ENCODE measurements at places on chromosomes 5 and 9. TPM values are rescaled to one million over a fixed set of nuclear protein-coding genes. Genes with fewer than 3 reads are reported as not detected.

Gene FBP1
- total RNA-seq = 527 TPM

Gene ACTBL2
- total RNA-seq = not detected

Gene OR1J2
- not detected for total RNA-seq

Gene ANKRD18A
- 4.3 TPM for total RNA-seq

Gene MSANTD3
- total RNA-seq = 20.2 TPM

Gene C5orf52
- not detected for total RNA-seq

Gene LCN2
- total RNA-seq = 83.4 TPM

Gene CRB2
- total RNA-seq = not detected

DNA sequence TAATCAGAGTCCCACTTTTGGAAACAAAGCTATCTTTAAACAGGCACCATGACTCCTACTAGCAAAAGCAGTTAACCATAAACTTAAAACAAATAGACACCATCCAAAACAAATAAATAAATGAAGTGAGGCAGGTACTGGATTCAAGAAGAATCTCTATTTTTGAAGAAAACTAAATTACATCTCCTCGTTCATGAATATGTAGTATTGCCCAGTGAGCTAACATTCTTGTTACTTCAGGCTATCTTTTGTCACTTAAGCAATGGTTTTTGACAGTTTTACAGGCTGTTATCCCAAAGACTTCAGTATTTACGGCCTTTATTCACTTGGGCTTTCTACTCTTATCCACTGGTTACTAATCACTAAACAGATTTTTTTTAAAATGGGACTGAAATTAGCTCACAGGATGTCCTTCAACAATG is 242.5 kb downstream of the MLLT3 start:
- no peaks in the 10 kb centered on the region for H3K36me3 ChIP-seq
- H3K27me3 ChIP-seq = no peaks in the 10 kb centered on the region
- no peak overlapping the region for H3K27ac ChIP-seq
- no peak overlapping the region for H3K4me3 ChIP-seq

DNA sequence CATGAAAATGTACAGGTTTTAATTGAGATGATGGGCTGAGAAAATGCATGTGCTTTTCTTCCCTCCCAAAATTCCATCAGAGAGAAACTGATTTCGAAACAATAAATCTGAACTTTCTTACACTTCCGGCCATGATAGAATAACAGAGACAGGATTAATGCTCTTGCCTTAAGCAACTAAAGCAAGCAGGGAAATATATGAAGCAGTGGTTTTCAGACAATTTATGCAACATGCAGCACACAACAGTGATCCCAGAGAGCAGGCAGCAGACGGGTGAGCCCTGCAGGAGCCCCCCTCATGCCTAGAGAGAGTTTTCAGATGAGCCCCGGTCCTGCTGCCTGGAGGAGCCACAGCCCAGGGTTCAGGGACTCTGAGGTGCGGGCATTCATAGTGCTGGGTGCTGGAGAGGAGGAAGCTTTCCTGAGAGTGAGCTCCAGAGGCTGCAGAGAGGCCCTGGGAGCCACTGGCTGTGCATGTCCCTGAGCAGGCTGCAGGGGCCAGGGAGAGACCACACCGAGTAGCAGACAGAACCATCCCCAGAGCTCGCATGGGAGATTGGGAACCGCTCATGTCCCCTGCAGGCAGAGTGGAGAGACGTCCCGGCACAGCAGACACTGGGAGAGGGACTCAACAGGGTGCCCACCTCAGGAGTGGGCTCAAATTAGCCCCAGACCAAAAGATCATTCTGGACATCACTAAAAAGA is 143.5 kb downstream of the OLFM1 start:
- H3K27me3 ChIP-seq = peaks cover 13% of the 10 kb centered on the region
- H3K4me1 ChIP-seq = no peaks in the 10 kb centered on the region
- peak; percentile 13 for DNase-seq
- no peaks in the 10 kb centered on the region for H3K36me3 ChIP-seq

- no peaks in the 10 kb centered on the region for H3K27me3 ChIP-seq
- H3K27ac ChIP-seq = no peak overlapping the region
- no peak for DNase-seq
- H3K36me3 ChIP-seq = no peaks in the 10 kb centered on the region
Measured at GRCh38 chr5:158599157-158599556, 500.6 kb downstream of the EBF1 start.

DNA sequence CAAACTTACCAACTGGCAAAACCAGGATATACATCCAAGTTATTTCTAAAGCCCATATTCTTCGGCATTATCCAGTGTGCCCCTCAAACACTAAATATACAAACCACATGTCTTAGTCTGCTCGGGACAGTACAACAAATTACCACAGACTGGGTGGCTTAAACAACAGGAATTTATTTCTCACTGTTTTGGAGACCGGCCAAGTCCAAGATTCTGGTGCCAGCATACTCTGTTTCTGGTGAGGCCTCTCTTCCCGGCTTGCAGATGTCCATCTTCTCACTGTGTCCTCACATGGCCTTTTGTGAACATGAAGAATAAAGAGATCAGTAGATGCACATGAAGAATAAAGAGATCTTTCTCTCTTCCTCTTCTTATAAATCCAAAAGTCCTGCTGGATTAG is 12.9 kb upstream of the SLCO6A1 start:
- H3K36me3 ChIP-seq = no peaks in the 10 kb centered on the region
- DNase-seq = no peak

GRCh38 chr5:8457187-8458037 is 588.5 kb downstream of the MTRR start:
- H3K36me3 ChIP-seq = peaks cover 5% of the 10 kb centered on the region
- peak overlapping the region; percentile 81 for H3K27ac ChIP-seq
- no peaks in the 10 kb centered on the region for H3K4me1 ChIP-seq
- H3K4me3 ChIP-seq = peak overlapping the region; percentile 82

GRCh38 chr9:93276973-93277372 is 93.0 kb downstream of the WNK2 start:
- no peaks in the 10 kb centered on the region for H3K36me3 ChIP-seq
- no peak for DNase-seq
- H3K4me1 ChIP-seq = no peaks in the 10 kb centered on the region
- H3K27me3 ChIP-seq = peaks cover 3% of the 10 kb centered on the region
- no peak overlapping the region for H3K27ac ChIP-seq
- H3K4me3 ChIP-seq = no peak overlapping the region

- no peaks in the 10 kb centered on the region for H3K27me3 ChIP-seq
- no peak for DNase-seq
- no peaks in the 10 kb centered on the region for H3K4me1 ChIP-seq
- no peak overlapping the region for H3K27ac ChIP-seq
Measured at GRCh38 chr5:62483556-62483955, 71.0 kb downstream of the IPO11 start.

DNA sequence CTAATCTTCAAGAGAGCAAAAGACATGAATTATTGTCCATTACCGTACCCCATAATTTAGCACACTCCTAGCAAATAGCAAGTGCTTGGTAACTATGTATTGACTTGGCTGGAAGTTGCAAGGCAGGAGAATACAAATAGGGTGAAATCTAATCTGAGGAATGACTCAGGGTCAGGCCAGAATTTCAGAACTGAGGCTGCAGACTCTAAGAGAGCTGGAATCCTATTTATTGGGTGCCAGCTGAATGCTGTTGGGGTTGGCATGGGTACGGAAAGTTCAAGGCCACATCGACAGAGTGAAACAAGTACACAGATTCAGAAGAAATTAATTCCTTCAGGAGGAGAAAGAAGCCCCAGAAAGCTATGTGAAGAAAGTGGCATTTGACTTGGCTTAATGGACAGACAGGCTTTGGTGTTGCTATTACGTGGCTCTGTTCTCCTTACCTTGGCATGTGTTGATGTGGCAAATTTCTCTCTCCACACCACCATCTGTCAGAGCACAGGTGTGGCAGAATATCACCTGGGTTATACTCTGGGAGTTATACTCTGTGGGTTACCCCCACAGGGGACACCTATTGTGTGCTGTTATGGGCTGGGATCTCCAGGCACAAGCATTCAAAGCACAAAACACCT is 20.9 kb upstream of the ASTN2 start:
- H3K36me3 ChIP-seq = no peaks in the 10 kb centered on the region
- no peak overlapping the region for H3K4me3 ChIP-seq
- H3K27me3 ChIP-seq = no peaks in the 10 kb centered on the region
- no peak overlapping the region for H3K27ac ChIP-seq
- no peak for DNase-seq

DNA sequence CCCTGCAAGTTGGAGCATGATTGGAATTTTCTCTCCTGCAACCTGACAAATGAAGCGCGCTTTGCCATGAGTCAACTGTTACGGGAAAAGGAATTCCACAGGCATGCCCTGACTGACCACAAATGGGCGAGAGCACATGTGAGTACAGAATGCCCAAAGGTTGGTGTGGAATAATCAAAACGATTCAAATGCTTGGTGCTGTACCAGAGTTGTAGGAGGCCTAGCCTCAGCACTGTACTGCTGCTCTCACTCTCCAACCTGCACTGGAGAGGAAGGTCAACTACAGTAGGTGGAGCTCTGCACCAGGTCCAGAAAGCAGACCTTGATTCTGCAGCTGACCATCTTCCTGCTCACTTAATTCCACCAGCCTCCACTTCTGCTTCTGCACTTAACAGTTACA is 406.9 kb upstream of the ACTBL2 start:
- H3K27me3 ChIP-seq = no peaks in the 10 kb centered on the region
- no peak for DNase-seq
- H3K4me3 ChIP-seq = no peak overlapping the region

GRCh38 chr9:26271495-26272122 is 593.4 kb upstream of the TUSC1 start:
- no peak for DNase-seq
- no peak overlapping the region for H3K4me3 ChIP-seq
- no peaks in the 10 kb centered on the region for H3K27me3 ChIP-seq
- H3K4me1 ChIP-seq = no peaks in the 10 kb centered on the region
- H3K36me3 ChIP-seq = no peaks in the 10 kb centered on the region

DNA sequence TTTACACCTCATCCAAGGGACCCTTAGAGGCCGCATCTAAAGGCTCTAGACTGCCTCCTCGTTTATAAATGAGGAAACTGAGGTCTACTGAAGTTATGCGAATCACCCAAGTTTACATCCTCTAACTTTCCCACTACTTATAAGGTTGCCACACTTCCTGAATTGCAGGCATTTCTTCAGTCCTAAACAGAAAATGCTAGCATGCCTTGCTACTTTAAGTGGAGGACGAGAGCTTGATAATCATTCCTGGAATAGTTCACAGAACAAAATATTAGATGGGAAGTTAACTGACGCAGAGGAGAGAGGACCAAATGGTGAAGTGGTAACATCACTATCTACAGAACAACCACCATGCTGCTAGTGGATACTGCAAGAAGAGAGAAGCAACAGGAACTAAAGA is 85.8 kb downstream of the GNAQ start:
- peak overlapping the region; percentile 14 for H3K4me3 ChIP-seq
- H3K27ac ChIP-seq = peak overlapping the region; percentile 81
- no peak for DNase-seq
- no peaks in the 10 kb centered on the region for H3K27me3 ChIP-seq
- H3K4me1 ChIP-seq = peaks cover 87% of the 10 kb centered on the region

GRCh38 chr9:132142924-132143323 is 18.9 kb upstream of the NTNG2 start:
- H3K4me3 ChIP-seq = no peak overlapping the region
- no peak overlapping the region for H3K27ac ChIP-seq
- no peaks in the 10 kb centered on the region for H3K36me3 ChIP-seq
- peaks cover 11% of the 10 kb centered on the region for H3K4me1 ChIP-seq
- no peak for DNase-seq

DNA sequence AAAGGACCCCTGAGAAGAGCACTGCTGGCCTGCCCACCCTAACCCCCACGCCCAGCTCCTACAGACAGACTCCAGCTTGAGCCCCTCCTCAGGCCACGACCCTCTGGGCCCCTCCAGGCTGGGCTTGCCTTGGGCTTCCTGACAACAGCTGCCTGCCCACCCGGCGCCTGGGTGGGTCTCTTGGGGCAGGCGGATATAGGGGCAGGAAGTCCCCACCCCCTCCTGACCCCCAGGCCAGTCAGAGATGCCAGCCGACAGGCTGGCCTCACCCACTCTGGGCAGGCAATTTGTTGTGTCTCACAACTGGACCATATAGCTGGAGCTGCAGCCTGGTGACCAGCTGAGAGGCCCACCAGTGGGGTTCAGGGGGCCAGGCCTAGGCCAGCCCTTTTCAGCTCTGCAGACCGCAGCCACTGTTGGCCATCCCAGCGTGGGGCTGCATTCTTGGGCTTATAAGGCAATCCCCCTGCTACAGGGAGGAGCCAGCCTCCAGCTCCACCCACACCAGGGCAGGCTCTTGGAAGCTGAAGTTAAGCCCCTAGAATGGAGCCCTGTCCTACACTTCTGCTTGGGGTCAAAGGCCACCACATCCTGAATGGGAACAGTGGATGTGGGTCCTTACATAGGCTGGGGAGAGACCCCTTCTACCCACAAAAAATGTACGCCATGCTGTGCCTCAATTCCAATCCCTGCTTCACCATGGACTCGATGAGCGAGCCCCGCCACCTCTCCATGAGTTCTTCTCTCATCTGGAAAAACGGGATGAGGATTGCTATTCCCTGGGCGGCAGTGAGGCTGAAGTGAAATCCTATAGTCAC is 2.0 kb downstream of the PDLIM7 start:
- DNase-seq = no peak
- H3K4me1 ChIP-seq = peaks cover 48% of the 10 kb centered on the region
- no peaks in the 10 kb centered on the region for H3K27me3 ChIP-seq

DNA sequence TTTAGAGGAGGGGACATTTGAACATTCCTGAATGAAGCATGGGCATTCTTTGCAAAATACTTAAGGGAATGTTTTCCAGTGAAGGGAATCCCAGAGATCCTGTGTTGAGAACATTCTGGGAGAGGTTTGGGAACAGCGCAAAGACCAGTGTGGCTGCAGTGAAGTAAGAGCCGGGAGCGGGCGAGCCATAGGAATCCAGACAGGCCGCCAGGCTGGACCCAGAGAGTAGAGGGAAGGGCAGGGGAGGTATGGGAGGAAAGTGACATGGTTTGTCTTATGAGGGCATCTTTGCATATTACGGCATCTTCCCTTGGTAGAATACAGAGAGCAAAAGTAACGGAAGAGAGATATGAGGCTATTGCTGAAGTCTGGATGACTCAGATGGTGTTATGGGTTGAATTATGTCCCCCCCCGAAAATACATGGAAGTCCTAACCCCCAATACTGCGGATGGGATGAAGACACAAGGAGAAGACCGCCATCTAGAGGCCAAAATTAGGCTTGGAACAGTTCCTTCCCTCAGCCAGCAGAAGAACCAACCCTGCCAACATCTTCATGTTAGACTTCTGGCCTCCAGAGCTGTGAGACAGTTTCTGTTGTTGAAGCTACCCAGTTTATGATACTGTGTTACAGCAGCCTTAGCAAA is 268.2 kb downstream of the MAST4 start:
- no peaks in the 10 kb centered on the region for H3K27me3 ChIP-seq
- peaks cover 7% of the 10 kb centered on the region for H3K4me1 ChIP-seq
- H3K27ac ChIP-seq = no peak overlapping the region

GRCh38 chr5:124979251-124979650 is 232.8 kb upstream of the ZNF608 start:
- H3K27me3 ChIP-seq = no peaks in the 10 kb centered on the region
- no peak for DNase-seq
- H3K4me3 ChIP-seq = no peak overlapping the region
- peaks cover 7% of the 10 kb centered on the region for H3K4me1 ChIP-seq

GRCh38 chr9:116434314-116434713 is 252.8 kb upstream of the TRIM32 start:
- no peaks in the 10 kb centered on the region for H3K36me3 ChIP-seq
- H3K27me3 ChIP-seq = no peaks in the 10 kb centered on the region
- no peaks in the 10 kb centered on the region for H3K4me1 ChIP-seq
- no peak overlapping the region for H3K27ac ChIP-seq

All from lower lobe of right lung (tissue), 2 donors.